Neural progenitor cell (in vitro differentiated cells): ENCODE measurements at places on chromosomes 3 and 15.

DNA sequence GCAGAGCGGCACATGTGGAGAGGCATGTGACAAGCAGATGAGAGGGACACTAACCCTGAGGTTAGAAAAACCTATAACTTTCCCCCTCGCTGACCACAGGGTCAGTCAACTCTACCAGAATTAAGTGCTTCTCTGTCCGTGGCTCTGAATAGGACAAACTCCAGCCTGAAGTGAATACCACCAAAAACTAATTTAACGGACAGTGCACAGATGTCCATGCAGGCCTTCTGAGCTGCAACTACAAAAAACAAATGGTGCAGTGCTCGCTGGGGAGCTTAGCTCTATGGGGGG, 59.3 kb downstream of the ADCY5 start:
- H3K4me1 ChIP-seq: peaks cover 22% of the 10 kb centered on the region
- no peak overlapping the region for H3K27ac ChIP-seq
- H3K36me3 ChIP-seq: no peaks in the 10 kb centered on the region
- H3K4me3 ChIP-seq: no peak overlapping the region
- no peak for DNase-seq
- H3K27me3 ChIP-seq: no peaks in the 10 kb centered on the region

GRCh38 chr3:179375091-179375999, 27.8 kb downstream of the MFN1 start:
- H3K4me1 ChIP-seq: no peaks in the 10 kb centered on the region
- H3K36me3 ChIP-seq: no peaks in the 10 kb centered on the region
- H3K27me3 ChIP-seq: no peaks in the 10 kb centered on the region
- no peak overlapping the region for H3K27ac ChIP-seq
- no peak for DNase-seq
- H3K4me3 ChIP-seq: no peak overlapping the region

DNA sequence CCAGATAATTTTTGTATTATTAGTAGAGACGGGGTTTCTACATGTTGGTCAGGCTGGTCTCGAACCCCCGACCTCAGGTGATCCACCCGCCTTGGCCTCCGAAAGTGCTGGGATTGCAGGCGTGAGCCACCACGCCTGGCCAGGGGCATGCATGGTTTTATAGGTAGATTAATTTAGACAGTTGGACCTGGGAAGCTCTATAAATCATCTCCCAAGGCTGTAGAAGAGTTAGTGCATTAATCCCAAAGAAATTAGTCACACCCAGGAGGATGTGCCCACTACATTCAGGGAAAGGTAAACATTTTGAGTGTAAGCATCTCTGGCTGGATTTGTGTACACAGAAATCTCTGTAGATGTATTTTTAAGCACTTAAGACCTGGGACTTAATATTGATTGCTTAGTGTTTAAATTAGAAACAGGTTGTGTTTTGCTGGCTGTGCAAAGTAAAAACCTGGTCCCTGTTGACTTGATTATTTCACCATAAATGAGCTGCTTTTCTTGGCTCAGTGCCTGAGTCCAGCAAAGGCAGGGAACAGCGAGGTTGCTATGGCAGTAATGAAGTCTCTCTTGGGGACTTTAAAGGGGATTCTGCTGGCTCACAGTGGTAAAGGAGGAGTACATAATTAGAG, 19.2 kb downstream of the EXOSC7 start:
- H3K27me3 ChIP-seq: no peaks in the 10 kb centered on the region
- peaks cover 6% of the 10 kb centered on the region for H3K4me1 ChIP-seq
- no peak for DNase-seq
- H3K36me3 ChIP-seq: peaks cover 5% of the 10 kb centered on the region
- no peak overlapping the region for H3K27ac ChIP-seq
- no peak overlapping the region for H3K4me3 ChIP-seq

GRCh38 chr3:109707617-109708016, 370.3 kb upstream of the DPPA4 start:
- H3K27ac ChIP-seq: no peak overlapping the region
- H3K36me3 ChIP-seq: no peaks in the 10 kb centered on the region
- no peaks in the 10 kb centered on the region for H3K4me1 ChIP-seq
- no peaks in the 10 kb centered on the region for H3K27me3 ChIP-seq
- no peak overlapping the region for H3K4me3 ChIP-seq
- DNase-seq: no peak

- no peaks in the 10 kb centered on the region for H3K27me3 ChIP-seq
- H3K4me1 ChIP-seq: peaks cover 20% of the 10 kb centered on the region
- DNase-seq: peak; percentile 81
- peak overlapping the region; percentile 95 for H3K27ac ChIP-seq
- H3K36me3 ChIP-seq: no peaks in the 10 kb centered on the region
Measured at GRCh38 chr3:25663869-25664811, 567 bp downstream of the TOP2B start.

- no peaks in the 10 kb centered on the region for H3K4me1 ChIP-seq
- no peak for DNase-seq
- H3K27me3 ChIP-seq: no peaks in the 10 kb centered on the region
- H3K4me3 ChIP-seq: no peak overlapping the region
- no peaks in the 10 kb centered on the region for H3K36me3 ChIP-seq
Measured at GRCh38 chr3:145902166-145902565, 258.8 kb downstream of the PLOD2 start.

DNA sequence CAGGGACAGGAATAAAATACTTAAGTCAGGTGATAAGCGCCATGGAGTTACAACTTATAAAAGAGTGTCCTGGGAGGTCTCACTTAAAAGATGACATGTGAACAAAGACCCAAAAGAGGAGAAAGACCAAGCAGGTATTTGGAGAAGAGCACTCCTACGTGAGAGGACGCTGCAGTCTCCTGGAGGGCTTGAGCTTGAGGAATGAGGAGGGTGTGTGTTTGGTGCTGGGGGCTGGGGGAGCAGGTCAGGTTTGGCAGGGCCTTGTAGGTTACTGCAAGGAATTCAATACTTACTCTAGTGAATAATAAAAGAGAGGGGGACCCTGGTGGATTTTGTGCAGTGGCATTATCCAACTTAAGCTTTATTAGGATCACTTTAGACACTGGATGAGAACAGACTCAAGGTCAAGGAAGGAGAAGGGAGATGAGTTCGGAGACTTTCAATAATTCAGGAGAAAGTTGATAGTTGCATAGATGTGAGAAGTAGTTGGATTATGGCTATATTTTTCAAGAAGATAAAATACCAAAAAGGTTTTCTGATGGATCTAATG, 32.4 kb downstream of the TNIK start:
- no peaks in the 10 kb centered on the region for H3K27me3 ChIP-seq
- peak overlapping the region; percentile 71 for H3K27ac ChIP-seq
- no peak for DNase-seq
- H3K4me3 ChIP-seq: no peak overlapping the region
- peaks cover 35% of the 10 kb centered on the region for H3K4me1 ChIP-seq

GRCh38 chr3:24678021-24678420, 183.4 kb upstream of the THRB start:
- no peaks in the 10 kb centered on the region for H3K4me1 ChIP-seq
- no peaks in the 10 kb centered on the region for H3K27me3 ChIP-seq

DNA sequence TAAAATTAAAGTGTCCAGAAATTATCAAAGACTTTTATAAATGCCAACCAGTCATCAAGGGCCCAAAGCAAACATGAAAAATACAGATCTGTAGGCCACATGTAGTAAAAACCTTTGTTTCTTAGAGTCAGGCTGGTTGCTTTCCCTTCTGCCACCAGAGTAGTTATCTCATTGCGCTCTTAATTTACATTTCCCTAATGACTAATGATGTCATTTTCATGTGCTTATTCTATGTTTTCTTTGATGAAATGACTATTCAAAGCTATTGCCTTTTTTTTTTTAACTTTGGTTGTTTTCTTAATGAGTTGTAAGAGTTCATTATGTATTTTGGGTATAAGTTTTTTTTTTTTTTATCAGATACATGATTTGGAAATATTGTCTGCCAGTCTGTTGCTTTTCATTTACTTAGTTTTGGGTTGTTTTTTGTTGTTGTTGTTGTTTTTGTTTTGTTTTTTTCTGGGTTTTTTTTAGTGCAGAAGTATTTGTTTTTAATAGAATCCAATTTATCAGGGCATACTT, 140.6 kb downstream of the HCN4 start:
- H3K27ac ChIP-seq: no peak overlapping the region
- H3K27me3 ChIP-seq: no peaks in the 10 kb centered on the region
- H3K4me1 ChIP-seq: peaks cover 12% of the 10 kb centered on the region
- H3K4me3 ChIP-seq: no peak overlapping the region
- DNase-seq: no peak

DNA sequence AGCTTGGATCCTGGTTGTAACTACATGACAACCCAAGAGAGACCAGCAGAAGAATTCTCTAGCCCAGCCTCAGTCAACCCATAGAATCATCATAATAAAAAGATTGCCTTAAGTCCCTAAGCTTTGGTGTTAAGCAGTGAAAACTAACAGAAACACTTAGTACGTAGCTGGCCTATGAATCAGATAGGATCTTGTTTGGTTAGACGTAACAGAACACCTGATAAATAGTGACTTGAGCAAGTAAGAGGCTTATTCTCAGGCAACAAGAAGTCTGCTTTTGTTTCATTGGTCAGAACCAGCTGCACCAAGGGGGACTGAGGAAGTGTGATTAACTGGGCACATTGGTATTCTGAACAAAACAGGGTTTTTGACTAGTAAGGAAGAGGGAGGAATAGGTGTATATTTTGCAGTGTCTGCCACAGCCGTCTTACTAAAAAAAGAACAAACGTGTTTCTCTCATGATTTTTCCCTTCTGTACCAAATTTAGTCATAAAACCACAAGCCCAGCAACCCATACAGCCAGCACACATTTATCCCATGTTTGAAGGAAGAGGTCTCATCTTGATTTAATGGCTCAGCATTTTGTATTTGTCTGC, 53.3 kb upstream of the GLCE start:
- no peak overlapping the region for H3K4me3 ChIP-seq
- H3K36me3 ChIP-seq: no peaks in the 10 kb centered on the region
- no peak for DNase-seq
- H3K27ac ChIP-seq: no peak overlapping the region
- H3K27me3 ChIP-seq: peaks cover 3% of the 10 kb centered on the region

DNA sequence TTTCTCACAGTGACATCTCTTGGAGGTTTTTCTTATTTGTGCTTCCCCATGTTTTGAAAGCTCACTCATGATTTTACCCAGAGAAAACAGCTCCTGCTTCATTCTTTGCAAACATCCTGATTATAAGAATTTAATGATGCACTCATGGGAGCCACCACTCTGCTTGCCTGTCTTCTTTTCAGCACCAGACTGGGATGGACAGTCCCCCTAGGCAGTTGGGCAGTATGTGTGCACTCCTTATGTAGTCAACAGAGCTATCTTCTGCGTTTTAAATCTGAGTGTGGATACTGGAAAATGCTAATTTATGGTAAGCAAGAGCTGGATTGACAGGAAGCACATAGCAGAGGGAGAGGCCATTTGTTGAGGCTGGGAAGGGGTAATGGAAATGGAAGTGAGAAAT, 276.1 kb downstream of the AGBL1 start:
- no peak overlapping the region for H3K27ac ChIP-seq
- H3K27me3 ChIP-seq: no peaks in the 10 kb centered on the region
- peak; percentile 34 for DNase-seq
- no peak overlapping the region for H3K4me3 ChIP-seq

- H3K4me1 ChIP-seq: peaks cover 8% of the 10 kb centered on the region
- no peaks in the 10 kb centered on the region for H3K27me3 ChIP-seq
- H3K4me3 ChIP-seq: no peak overlapping the region
- H3K36me3 ChIP-seq: no peaks in the 10 kb centered on the region
Measured at GRCh38 chr15:93031103-93031464, 57.9 kb downstream of the RGMA start.

DNA sequence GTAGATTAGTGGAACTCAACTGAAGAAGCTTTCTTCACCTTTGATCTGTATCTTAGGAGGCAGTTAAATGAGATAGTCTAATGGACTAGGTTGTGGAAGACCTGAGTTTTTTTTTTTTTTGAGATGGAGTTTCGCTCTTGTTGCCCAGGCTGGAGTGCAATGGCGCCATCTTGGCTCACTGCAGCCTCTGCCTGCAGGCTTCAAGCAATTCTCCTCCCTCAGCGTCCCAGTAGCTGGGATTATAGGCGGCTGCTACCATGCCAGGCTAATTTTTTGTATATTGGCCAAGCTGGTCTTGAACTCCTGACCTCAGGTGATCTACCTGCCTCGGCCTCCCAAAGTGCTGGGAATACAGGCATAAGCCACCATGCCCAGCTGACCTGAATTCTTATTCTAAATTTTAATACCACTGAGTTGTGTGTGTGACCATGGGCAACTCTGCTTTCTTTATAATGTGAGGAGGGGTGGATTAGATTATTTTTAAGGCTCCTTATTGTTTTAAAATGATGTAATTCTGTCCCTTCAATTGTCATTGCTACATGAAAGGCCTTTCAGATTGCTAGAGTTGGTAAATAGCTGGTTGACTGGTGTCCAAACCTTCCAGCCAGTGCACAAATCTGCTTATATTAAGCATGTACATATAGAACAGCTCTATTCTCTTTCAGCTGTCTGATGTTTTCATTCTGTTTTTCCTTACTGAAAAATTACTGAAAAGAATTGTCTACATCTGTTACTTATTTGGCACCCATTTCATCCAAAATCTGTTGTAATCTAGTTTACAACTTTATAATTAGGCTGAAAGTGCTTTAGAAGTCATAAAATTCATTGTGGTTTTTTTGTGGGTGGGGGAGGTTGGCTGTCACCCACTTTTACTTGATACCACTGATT, 2.3 kb downstream of the LNP1 start:
- peaks cover 21% of the 10 kb centered on the region for H3K4me1 ChIP-seq
- peak overlapping the region; percentile 82 for H3K4me3 ChIP-seq
- no peaks in the 10 kb centered on the region for H3K36me3 ChIP-seq
- no peak overlapping the region for H3K27ac ChIP-seq
- no peaks in the 10 kb centered on the region for H3K27me3 ChIP-seq

DNA sequence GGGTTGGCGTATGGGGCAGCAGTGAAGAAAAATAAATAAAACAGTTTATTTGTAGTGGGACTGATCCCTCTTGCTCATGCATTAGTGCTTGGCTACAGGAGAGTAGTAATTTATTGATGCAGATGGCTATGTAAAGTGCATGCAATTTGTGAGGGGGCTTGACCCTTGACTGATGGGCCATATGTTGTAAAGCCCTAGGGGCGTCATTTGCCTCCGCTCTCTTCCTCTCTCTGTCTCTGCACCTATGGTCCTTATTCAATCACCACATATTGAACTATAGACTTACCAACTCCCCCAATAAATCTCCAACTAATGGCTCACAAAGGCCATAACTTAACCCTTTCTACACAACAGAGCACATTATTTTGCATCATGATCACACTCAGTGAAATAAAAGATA, 227.7 kb downstream of the ROBO2 start:
- DNase-seq: no peak
- H3K27me3 ChIP-seq: no peaks in the 10 kb centered on the region
- H3K4me3 ChIP-seq: no peak overlapping the region
- H3K4me1 ChIP-seq: no peaks in the 10 kb centered on the region

DNA sequence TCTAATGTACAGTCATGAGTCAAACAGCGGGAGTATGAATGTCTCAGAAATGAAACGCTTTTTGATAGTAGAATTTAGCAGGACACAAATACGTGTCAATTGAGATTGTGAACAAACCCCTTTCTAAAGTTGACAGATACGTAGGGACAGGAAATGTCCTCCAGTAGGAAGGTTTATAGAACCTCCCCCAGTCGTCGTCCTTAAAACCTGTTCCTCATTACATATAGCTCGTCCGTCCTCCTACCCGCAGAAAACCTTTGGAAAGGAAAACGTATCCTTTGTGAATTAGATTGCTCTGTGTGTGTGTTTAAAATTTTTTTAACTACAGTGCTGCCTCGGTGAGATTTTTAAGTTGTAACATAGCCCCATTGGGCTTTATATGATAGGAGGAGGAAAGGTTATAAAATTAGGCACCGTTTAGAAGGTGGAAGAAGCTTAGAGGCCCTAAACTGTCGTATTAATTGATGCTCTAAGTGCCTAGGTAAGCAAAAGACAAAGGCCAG, 4.1 kb downstream of the UBE2E1 start:
- H3K27ac ChIP-seq: peak overlapping the region; percentile 92
- peak overlapping the region; percentile 86 for H3K4me3 ChIP-seq
- DNase-seq: no peak
- H3K4me1 ChIP-seq: peaks cover 49% of the 10 kb centered on the region
